ENCODE measurements at places on chromosomes 3 and 15. TPM values are rescaled to one million over a fixed set of nuclear protein-coding genes. Genes with fewer than 3 reads are reported as not detected.

EXD1 gene
- not detected for total RNA-seq

WDR82 gene
- total RNA-seq: 48.4 TPM

SLC22A13 gene
- total RNA-seq: not detected

LRRC2 gene
- total RNA-seq: not detected
